ENCODE measurements at places on chromosomes 3 and 15.
A peak's percentile ranks its signal among the peaks of the same experiment; 100 is the strongest.

GRCh38 chr3:81764665-81765064 is 3.2 kb upstream of the GBE1 start:
- no peak for DNase-seq

DNA sequence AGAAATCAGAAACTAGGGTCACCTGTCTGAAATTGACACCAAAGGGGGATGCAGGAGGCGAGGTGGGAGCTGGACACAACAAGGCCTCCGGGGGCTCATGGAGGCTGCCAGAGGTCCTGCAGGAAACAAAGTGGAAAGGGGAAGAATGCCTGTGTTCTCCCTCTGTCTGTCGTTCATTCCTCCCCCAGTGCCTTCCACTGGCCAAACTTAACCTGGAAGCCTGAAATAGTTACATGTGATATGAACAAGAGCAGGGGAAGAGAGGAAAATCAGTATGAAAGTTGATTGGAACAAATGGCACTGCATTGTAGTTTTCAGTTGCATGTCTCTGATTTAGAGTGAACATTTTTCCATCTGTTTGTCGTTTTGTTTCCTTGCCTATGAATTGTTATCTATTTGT is 502.0 kb upstream of the CFAP20DC start:
- no peak for DNase-seq

DNA sequence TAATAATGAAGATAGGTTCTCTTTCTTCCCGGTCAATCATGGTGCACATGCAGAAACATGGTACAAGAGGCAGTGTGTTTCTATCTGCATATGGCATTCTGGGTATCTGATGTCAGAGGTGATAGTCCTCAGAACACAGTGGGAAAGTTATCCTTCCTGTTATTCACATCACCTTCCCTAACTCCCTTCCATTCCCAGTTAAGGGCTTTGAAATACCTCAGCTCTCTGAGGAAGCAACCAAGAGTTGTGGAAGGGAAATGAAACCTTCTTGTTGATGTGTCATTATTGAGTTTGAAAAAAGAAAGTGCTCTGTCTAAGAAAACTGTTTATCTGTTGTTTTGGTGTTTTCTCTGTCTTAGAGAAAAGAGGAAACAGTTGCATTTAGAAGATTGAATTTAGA is 21.9 kb upstream of the P2RY13 start:
- DNase-seq = no peak

GRCh38 chr3:31908391-31909097 is 72.5 kb downstream of the OSBPL10 start:
- no peak for DNase-seq

- DNase-seq = peak; percentile 72
These were observed 120.6 kb downstream of the CD47 start for GRCh38 chr3:107969994-107970819.

DNA sequence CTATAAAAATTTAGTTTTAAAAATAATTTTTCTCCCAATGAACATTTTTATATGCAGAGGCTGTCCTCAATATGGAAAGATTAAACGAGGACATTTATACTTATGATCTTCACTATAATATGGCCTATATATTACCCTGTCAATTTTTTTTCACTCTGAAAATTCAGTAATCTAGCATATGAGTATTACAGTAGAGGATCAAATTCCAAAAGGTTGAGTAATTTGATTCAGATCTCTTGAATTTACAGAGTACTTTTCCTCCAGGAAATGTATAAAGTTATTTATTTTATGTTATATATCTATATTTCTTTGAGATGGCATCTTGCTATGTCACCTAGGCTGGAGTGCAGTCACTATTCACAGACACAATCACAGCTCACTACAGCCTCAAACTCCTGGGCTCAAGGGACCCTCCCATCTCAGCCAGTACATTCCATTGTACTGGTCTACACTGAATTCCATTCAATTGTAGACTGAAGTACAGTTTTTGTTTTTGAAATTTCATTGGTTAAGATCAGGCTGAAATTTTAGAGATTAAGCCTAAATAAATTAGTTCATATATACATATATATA is 16.3 kb upstream of the TRPM7 start:
- no peak for DNase-seq
